ENCODE measurements at places on chromosomes 2 and 18.

DNA sequence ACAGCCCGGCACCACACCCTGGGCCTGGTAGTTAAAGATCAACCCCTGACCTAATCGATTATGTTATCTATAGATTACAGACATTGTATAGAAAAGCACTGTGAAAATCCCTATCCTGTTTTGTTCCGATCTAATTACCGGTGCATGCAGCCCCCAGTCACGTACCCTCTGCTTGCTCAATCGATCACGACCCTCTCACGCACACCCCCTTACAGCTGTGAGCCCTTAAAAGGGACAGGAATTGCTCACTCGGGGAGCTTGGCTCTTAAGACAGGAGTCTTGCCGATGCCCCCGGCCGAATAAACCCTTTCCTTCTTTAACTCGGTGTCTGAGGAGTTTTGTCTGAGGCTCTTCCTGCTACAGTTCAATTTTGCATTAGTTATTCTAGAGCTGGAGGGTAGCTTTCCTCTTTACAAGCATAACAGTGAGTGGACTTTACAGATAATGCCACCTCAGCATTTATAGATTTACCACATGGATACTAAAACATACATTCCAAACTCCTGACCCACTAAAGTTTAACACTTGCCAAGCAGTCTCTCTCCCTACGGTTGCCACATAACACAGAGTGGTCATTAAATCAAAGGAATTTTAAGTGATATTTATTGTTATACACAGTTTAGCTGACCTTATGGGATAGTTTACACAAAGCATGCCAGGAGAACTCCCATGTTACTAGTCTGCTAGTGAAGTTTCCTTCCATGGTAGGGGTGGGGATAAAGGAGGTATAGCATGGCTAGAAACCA, 101.0 kb downstream of the EVA1A start:
- no peak for DNase-seq

DNA sequence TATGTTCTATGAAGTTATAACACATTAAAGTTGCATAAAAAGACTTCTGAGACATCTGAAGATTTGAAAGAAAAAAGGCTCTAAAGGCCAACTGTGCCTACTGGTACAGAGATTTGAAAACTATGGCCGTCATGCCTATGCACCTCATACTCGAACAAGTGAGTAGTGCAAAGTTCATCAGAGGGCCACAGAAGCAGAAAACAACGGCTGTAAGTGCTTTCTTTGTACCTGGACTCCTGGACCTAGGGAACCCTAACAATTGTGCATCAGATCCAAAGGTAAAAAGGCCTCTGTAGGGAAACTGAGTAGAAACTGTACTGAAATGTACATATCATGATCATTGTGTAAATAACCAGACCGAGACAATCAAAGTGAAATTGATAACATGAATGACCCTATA, 230.4 kb upstream of the CHST9 start:
- peak; percentile 68 for DNase-seq

DNA sequence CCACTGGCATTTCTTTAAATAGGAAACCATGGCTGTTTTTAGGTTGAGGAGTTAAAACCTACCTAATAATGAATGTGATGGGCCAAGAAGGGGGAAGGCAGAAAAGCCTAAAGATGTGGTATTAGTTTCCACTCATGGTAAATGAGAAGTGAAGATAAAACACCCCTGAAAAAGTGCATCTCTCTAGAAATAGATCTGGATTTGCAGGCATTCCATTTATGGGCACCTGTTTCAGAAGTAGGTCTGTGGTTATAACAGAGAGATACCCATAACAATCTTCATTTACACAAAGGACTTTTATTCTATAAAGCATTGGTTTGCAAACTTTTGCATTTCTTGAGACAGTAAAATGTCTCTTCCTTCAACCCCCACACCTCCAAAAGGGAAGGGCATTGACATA, 62.1 kb downstream of the PRKCE start:
- DNase-seq, result no peak

GRCh38 chr18:4017480-4017879, 437.6 kb downstream of the DLGAP1 start:
- DNase-seq, result no peak

DNA sequence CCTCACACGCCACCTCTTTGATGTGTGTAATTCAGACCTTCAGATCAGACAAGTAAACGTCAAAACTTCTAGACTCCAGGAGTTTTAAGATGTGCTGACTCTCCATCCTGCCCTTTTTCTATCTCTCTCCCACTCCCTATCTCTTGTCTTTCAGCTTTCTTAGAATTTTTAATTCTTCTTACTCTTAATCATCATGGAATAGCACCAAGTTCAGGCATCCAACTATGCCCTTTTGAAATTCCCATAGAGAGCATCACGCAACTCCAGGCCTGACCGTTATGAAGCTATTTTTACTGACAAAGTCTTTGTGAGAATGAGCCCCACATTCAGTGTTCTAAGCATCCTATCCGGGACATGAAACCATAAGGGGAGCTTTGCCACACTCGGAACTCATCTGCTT, 62.6 kb downstream of the CTAGE1 start:
- DNase-seq, result no peak

- DNase-seq, result no peak
Observed at GRCh38 chr18:49869354-49869753, 56.0 kb upstream of the ACAA2 start.

- no peak for DNase-seq
Observed at GRCh38 chr2:189155795-189156194, 23.8 kb downstream of the COL5A2 start.

DNA sequence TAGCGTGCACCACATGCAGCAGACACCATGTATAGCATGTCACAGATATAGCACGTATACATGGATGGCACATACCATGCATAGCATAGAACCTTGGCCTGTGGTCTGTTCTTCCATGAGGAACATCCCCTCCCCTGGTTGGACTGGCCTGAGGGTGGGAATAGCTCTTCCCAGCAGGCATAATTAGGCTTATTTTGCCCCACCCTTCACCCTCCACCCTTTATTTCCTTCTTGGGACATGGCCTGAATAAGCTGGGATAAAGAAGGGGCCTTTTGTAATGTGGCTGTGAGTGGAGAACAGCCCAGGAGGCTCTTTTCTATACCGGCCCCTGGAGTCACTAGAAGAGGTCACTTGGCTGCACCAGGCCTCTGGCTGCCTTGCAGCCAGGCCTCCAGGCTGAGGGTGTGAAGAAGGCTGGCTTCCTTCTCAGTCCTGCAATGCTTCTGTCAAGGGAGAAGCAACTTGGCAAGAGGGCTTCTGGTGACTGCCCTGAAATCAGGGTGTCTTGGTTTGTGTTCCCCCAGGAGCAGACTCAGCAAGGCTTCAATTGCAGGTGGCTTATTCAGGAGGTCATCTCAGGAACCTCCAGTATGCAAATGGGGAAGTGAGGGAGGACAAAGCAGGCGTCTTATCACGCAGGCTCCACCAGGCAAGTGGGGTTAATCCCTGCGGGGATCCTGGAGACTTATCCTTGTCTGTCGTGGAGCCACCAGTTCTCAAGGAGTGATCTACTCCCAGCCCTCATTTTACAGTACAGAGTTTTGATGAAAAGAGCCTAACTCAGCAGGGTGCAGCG, 68.2 kb downstream of the HS6ST1 start:
- no peak for DNase-seq

DNA sequence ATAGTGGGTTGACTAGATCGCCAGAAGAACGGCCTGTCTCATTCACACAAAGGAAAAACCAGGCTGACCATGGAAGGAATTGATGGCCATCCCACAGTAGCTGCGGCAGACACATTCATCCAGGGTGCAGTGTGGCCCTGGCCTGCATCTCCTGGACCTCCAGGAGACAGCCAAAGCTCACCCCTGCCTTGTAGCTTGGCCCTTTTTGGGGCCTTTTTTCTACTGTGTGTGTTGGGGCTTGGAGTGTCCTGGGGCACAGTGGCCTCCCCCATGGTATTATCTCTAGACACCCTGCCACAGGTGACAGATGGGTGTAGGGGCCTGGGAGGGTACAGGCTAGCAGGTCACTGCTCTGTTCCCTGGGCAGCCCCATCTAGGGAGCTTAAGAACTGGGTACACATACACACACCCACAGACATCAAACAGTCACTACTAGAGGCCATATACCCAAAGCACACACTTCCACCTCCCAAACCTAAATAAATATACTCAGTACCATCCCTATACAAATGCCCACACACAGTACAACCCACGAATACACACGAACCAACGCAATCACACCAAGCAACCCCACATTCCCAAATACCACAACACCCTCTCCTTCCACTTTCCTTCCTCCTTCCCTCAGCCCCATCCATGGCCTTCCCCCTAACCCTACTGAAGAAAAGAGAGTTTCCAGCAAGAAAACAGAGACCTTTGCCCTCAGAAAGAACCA, 8.6 kb downstream of the EN1 start:
- no peak for DNase-seq

GRCh38 chr2:163044114-163044513, 205.5 kb upstream of the KCNH7 start:
- DNase-seq, result peak; percentile 63

GRCh38 chr2:113806217-113806913, 49.9 kb upstream of the SLC35F5 start:
- no peak for DNase-seq

DNA sequence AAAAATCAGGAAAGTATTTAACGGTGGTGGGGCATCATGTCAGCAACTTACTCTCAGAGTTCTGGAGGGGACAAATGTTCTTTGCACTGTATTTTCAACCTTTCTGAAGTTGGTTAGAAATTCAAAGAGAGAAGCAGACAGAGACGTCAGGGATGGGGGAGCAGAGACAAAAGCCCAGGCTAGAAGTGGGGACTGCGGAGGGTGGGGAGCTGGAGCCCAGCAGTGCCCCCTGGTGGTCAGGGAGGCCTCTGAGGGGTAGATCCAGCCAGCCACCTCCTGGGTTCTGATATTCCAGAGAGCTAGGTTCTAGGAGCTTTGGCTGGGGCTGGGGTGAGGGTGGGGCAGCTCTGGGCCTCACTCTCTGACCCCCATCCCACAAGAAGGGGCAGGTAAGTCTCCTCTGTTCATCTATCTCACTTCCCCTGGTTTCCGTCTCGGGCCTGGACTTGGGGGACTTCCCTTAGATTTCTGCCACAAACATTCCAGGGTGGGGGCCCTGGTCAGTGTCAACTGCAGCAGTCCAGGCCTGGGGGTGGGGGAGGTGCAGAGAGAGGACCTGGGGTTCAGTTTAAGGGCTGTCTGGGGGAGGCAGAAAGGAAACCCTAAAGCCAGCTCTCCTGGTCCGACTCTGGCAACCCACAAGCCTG, 8.9 kb downstream of the TNS1 start:
- no peak for DNase-seq

- no peak for DNase-seq
Observed at GRCh38 chr2:129404000-129404685, 575.3 kb upstream of the RAB6C start.

- DNase-seq, result no peak
Observed at GRCh38 chr2:73894475-73894850, 1.7 kb downstream of the ACTG2 start.

DNA sequence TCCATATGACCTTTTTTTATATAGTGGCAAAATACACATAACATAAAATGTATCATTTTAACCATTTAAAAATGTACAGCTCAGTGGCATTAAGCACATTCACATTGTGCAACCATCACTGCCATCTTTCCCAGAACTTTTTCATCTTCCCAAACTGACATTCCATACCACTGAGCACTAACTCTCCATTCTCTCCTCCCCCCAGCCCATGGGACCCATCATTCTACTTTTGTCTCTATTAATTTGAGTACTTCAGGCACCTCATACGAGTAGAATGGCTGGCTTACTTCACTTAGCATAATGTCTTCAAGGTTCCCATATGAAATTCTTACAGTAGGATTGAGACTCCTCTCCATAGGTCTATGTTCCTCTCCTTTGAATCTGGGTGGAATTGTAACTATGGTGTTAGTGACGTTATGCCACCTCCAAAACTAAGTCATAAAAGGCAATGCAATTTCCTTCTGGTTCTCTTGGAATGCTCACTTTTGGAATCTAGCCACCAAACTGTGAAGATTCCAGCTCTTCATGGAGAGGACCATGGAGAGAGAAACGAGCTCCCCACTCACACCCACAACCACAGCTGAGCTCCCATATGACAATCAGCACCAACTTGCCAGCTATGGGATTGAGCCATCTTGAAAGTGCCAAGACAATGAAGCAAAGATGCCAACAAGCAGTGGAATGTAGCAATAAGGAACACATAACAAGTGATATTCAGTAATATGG, 9.8 kb upstream of the DNAJC27 start:
- DNase-seq, result no peak

DNA sequence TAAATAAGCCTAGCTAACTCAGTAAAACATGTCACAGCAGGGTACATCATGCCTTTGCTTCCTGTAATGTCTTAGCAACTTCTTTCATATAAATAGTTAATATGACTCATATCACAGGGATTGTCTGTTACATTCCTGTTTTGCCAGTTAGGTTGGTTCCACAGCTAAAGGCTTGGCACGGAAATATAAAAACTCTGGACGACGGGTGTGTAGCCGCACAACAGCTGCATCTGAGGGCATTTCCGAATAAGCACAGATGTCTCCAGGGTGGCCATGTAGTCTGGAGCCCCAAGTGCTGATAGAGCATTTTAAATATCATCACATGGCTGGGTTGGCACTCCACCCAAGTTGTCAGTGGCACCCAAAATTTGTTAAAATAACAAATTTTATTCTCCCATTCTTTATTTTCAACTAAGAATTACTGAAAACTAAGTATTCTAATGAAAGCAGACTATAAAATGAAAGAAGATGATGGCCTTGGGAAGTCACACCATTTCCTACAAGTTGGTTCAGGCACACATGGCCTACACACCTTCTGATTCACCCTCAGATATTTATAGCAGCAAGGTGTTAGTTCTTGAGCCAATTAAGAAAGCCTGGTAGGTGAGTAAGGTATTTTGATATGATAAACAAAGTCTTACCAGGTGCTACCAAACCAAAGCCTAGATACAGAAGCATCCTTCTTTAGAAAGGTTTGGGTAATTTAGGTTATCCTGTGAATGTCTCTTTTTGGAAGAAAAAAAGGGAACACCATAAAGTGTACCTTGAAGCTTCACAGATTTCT, 61.8 kb upstream of the STK17B start:
- DNase-seq, result no peak

GRCh38 chr2:102271844-102272243, 39.5 kb upstream of the IL1RL1 start:
- DNase-seq, result no peak

GRCh38 chr2:237568121-237568660, 1.8 kb downstream of the PRLH start:
- DNase-seq, result no peak

GRCh38 chr2:96524482-96525210, 11.9 kb upstream of the ARID5A start:
- DNase-seq, result no peak

DNA sequence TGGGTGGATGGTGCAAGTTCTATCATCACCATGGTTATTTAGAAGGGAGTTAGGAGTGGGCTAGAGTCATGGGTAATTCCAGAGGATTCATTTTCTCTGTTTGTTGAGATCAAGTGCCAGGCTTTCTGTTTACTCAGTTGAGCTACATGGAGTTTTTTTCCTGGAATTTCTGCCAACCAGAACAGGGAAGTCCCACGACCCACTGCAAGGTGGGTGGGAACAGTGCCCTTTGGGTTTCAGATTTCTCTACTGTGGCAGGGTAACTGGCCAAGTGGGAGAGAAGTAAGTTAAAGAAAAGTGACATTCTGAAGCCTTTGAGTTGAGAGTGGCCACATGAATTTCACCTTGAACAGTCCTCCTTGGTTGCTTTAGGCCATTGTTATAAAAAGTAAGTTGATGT, 138.9 kb downstream of the SLC39A10 start:
- no peak for DNase-seq
